ENCODE measurements at places on chromosomes 7 and 10.

GRCh38 chr10:63692220-63692896 lies 171.2 kb downstream of the REEP3 start:
- DNase-seq: no peak

GRCh38 chr7:5005066-5005465 lies 40.6 kb upstream of the RBAK start:
- DNase-seq: no peak

- no peak for DNase-seq
These were observed 181.6 kb downstream of the NXPH1 start for GRCh38 chr7:8615019-8615418.

DNA sequence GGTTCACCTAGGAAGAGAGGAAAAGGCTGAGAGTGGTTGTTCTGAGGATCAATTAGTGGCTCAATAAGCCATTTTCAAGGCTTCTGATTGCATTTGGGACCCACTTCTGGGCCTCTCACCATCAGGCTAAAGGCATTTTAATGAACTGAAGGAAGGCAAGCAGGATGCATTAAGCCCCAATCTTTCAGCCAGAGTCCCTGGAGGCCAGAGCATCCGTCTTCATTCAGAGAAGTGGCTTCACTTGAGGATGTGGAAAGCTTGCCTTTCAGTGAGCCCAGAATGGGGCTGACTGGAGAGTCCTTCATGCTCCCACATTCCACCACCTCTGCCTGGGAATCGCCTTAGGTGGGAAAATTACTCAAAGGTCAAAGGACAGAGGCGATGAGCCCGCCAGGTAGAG lies 41.8 kb downstream of the COL17A1 start:
- no peak for DNase-seq

DNA sequence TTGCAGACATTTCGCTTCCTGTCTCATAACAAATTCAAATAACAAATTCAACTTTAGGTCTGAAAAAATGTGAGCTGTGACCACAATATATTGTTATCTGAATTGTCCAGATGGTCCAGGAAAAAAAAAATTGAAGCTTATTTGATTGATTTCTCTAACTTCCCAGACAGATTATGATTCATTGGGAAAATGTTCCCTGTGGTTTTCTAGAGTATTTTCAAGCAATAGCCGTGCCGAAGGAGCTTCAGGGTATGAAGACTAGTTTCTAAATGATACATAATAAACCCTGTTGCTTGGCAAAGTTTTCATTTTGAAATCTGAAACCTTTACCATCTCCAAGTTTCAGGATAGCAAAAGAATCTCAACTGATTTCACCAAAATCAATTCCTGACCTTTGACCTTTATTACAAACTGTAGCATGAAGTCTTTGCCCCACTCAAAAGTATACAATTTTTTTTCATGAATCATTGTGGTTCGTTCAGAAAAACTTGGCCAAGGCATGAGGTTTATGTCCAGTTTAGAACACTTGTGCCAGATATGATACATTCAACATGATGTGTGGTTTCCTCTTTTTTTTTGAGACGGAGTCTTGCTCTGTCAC lies 109.9 kb downstream of the JCAD start:
- no peak for DNase-seq

DNA sequence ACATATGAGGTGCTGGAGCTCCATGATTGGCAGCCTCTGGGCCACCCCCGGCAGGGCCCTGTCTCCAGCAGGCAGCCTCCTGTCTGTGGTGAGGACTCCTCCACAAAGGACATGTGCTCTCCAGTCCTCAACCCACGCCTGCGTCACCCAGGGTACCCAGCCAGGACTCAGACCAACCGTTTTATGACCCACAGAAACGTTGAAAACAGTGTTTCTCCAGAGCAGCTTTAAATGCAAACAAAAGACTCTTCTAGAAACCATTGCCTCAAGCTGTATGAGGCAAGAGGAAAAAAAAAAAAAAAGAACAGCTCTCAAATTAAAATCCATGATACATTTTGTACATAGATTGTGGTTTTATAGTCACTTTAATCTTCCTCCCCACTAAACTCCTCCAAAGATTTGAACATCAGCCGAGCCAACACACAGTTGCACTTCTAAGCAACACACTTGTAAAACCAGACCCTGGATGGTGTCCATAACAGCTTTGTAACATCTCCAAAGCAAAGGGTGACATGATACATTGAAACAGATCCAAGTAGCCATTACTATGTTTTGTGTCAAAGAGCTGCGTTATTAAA lies 175.0 kb upstream of the LYZL2 start:
- DNase-seq: no peak

Data from stimulated activated CD8-positive, alpha-beta memory T cell treated with anti-CD3 and anti-CD28 coated beads, Interleukin-2, amount 100 ng/mL, for 1 hour (primary cell).